ENCODE measurements at places on chromosomes 5 and 9.

DNA sequence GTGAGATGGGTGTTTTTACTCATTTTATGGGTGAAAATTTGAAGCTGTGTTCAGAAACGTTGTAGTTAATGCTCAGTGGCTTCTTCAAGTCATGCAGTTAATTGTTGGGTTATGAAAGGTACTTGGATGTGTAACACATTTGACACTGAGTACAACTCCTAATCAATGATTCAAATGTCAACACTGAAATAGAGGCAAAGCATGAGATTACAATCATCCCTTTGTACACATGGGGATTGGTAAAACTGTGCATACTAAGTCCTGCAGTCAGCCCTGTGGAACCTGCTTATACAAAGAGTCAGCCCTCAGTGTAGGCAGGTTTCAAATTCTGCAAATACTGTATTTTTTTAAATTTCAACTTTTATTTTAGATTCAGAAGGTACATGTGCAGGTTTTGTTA is 3.3 kb downstream of the ABLIM3 start:
- H3K4me3 ChIP-seq: no peak overlapping the region
- no peak overlapping the region for H3K27ac ChIP-seq
- peaks cover 4% of the 10 kb centered on the region for H3K4me1 ChIP-seq

GRCh38 chr9:35069020-35069419 is 3.4 kb downstream of the VCP start:
- no peak overlapping the region for H3K4me3 ChIP-seq
- peaks cover 9% of the 10 kb centered on the region for H3K36me3 ChIP-seq
- H3K4me1 ChIP-seq: peaks cover 18% of the 10 kb centered on the region
- H3K27ac ChIP-seq: no peak overlapping the region
- no peaks in the 10 kb centered on the region for H3K27me3 ChIP-seq

GRCh38 chr5:57172466-57173318 is 1.2 kb upstream of the GPBP1 start:
- no peak for DNase-seq
- peak overlapping the region; percentile 36 for H3K4me3 ChIP-seq
- H3K27ac ChIP-seq: peak overlapping the region; percentile 95
- no peaks in the 10 kb centered on the region for H3K36me3 ChIP-seq
- no peaks in the 10 kb centered on the region for H3K27me3 ChIP-seq

GRCh38 chr9:101026824-101027223 is 1.7 kb upstream of the PLPPR1 start:
- H3K27me3 ChIP-seq: no peaks in the 10 kb centered on the region
- no peaks in the 10 kb centered on the region for H3K36me3 ChIP-seq
- no peaks in the 10 kb centered on the region for H3K4me1 ChIP-seq
- no peak for DNase-seq

DNA sequence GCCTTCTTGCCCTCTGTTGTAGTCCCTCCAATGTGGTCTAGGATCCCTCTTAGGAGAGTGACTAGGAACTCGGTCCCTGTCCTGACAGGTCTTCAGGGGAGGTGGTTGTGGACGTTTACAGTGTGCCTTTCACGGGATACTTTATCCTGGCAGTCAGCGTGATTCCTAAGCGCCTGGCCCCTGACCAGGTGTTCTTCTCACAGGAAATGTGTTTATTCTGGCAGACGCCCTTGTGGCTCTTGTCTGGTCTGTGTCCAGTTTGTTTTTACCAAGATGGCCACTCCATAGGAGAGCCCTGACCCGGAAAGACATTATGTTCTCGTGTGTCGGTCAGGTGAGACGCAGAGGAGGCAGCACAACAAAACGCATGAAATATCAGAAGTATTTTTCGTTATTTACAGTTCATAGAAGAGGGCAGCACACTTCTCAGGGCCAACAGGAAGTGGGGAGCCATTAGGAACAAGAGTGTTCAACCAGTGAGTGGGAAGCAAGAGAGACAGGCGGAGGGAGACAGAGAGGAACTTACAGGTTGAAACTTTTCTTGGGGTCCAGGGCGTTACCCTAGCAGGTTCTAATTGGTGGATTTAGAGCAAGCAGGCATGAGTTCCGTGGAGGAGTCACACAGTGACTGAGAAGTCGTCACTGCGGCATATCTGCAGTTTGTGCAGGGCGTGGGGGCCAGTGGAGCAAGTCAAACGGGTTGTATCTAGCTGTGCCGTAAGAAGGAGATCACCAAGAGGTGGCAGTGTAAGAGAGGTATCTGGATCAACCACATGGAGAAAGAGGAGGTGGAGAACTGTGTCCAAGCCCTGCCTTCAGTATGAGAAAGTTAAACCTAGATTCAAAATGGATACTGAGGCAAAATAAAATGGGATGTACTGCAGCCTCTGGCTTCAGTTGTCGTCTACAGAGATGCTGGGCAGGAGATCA is 412.9 kb downstream of the ZSWIM6 start:
- no peaks in the 10 kb centered on the region for H3K4me1 ChIP-seq
- DNase-seq: no peak
- H3K27me3 ChIP-seq: no peaks in the 10 kb centered on the region
- H3K36me3 ChIP-seq: no peaks in the 10 kb centered on the region

DNA sequence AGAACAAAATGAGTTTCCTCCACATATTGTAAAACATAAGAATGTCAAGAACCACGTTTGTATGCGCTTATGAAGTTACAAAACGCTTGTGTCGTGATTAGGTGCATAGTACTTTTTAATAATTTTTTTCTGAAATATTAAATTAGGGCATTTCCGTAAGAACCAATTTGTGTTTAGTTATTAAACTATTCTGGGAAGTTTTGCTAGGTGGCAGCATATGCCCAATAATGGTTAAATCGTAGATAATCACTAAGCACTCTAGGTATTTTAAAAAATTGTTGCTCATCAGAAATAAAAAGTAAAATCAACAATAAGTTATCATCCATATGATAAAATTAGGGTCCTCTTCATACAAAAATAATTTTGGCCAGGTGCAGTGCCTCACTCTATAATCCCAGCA is 5.4 kb downstream of the SRFBP1 start:
- peaks cover 29% of the 10 kb centered on the region for H3K4me1 ChIP-seq
- no peaks in the 10 kb centered on the region for H3K27me3 ChIP-seq
- no peak overlapping the region for H3K4me3 ChIP-seq
- DNase-seq: no peak
- no peaks in the 10 kb centered on the region for H3K36me3 ChIP-seq

- DNase-seq: no peak
- no peaks in the 10 kb centered on the region for H3K36me3 ChIP-seq
- H3K4me1 ChIP-seq: peaks cover 2% of the 10 kb centered on the region
- no peak overlapping the region for H3K4me3 ChIP-seq
- H3K27ac ChIP-seq: no peak overlapping the region
Observed at GRCh38 chr5:119949426-119949999, 320.2 kb downstream of the FAM170A start.

Data from pancreas (tissue), 10 donors.